ENCODE measurements at places on chromosomes 7 and 10.

GRCh38 chr7:4048336-4048735 lies 633.8 kb upstream of the FOXK1 start:
- DNase-seq: no peak

DNA sequence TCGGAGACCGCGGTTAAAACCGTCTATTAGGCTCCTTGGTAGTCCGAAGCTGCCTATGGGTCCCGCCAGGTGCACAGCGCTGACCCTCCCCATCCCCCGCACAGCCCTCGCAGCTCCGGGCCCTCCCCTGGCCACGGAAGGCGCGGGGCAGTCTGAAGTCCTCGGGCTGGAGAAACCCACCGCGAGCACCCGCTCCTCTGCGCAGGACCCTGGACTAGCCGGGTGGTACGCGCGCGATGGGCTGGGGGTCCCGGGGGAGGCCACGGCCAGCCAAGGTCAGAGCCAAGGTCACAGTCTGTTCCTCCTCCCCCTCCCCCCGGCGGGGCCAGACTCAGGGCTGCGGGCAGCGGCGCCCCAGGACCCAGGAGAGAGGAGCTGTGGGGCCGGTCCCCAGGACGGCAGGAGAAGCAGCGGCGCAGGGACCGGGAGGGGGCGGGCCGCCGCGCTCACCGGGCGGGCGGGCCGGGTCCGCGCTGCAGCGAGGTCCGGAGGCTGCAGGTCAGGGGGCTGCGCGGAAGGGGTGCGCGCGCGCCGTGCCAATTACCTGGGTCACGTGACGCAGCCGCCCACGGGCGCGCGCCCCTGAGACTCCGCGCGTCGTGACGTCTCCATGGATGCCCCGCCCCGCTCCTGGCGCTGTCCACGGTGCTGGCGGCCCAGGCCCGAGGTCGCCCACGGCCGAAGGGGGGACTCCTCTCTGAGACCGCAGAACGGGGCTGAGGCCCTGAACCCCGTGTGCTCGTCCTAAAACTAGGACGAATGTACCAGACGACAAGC lies at the start of gene OGDHL:
TSS of gene OGDHL (minus strand) at position 535 of the 777 bp plus-strand sequence. CDS start 3,731 bp downstream, outside the sequence.
- peak; percentile 52 for DNase-seq

- DNase-seq: no peak
Measured at GRCh38 chr10:69957886-69958555, 94.6 kb upstream of the MACROH2A2 start.

DNA sequence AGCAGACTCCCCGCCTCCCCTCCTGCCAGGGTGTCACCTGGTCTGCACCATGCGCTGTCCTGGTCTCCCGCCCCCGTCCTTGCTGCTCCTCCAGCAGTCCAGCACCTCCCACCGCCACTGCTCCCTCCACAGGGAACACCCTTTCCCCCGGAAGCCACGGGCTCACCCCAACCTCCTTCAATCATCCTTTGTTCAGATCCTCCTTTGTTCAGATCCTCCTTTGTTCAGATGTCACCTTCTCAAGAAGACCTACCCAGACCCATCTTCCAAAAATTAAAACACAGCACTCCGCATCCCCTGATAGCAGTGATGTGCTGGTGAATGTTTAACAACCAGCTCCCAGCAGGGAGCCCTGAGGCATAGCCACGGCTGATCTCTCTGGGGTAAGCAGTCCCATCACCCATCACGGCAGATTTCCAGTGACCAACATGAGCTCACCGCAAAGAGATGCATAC lies 237.7 kb downstream of the USP6NL start:
- no peak for DNase-seq

GRCh38 chr7:149027611-149028345 lies 527 bp downstream of the PDIA4 start:
- no peak for DNase-seq

- DNase-seq: no peak
Measured at GRCh38 chr7:151003572-151003971, 12.8 kb downstream of the NOS3 start.

GRCh38 chr7:8175929-8176369 lies 86.0 kb downstream of the ICA1 start:
- no peak for DNase-seq

GRCh38 chr10:102600816-102601215 lies 43.5 kb upstream of the TRIM8 start:
- no peak for DNase-seq

DNA sequence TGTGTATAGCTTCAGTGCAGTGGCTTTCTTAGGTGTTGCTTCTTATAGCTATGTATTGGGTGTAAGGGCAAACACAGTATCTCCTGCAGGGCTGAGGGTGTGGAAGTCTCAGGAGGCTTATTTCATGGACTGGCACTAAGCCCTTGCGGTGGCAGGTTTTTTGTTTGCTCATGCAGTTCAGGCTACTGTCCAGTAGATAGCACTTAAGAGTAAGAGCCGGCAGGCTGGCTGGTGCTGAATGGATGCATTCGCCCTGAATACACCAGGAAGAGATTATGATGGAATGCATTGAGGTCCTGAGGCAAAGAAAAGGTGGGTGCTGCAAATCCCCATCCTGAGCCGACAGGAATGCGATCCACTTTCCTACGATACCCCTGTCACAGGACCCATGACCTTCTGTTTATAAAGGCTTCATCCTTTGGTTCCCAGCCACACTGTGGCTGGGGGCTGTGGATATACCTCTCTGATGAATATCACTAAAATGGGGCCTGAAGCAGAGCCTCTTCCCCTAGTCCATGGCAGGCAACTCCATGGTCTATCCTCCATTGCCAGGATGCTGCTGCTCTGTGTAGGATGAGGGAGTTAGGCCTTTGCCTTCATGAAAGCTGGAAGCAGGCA lies 44.9 kb downstream of the ANXA8 start:
- DNase-seq: no peak

GRCh38 chr10:77643795-77644468 lies 6.3 kb upstream of the KCNMA1 start:
- DNase-seq: no peak

GRCh38 chr7:14786314-14786895 lies 116.1 kb downstream of the DGKB start:
- DNase-seq: no peak

DNA sequence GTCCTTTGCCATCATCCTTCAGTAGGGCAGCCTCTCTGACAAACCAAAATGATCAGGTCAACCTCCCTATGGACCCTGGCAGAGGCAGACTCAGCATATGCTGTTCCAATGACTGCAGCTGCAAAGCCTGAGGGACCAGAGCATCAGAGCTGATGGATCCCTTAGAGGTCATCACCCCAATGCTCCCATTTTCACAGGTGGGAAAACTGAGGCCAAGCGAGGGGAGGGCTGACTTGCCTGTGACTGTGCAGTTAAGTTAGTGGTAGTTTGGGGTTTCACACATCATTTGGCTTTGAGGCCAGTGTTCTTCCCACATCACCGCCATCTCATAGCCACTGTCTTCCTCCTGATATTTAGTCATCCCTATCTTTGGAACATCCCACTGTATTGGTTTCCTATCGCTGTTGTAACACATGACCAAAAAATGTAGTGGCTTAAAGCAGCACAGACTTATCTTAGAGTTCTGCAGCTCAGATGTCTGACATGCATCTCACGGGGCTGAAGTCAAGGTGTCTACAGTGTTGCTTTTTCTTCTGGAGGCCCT lies 69.3 kb upstream of the PDZD8 start:
- no peak for DNase-seq

DNA sequence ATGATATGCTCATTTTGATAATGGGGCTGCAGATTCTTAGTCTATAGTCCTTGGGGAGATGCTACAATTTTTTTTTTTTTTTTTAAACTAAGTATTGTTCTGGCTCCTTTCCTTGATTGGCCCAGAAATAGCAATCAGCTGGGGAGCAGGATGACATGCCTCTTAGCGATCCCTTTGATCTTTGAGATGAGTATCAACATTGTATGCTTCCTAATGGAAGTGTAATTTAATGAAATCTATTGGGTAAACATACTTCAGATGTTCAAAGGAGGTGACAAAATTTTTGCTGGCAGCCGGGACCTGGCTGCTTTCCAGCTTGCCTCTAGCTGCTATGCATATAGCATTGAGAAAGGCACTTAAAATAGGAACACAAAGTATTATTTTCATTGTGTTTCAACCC lies 43.5 kb downstream of the VTI1A start:
- DNase-seq: no peak

- no peak for DNase-seq
Measured at GRCh38 chr7:98286701-98287485, 5.4 kb downstream of the BRI3 start.

DNA sequence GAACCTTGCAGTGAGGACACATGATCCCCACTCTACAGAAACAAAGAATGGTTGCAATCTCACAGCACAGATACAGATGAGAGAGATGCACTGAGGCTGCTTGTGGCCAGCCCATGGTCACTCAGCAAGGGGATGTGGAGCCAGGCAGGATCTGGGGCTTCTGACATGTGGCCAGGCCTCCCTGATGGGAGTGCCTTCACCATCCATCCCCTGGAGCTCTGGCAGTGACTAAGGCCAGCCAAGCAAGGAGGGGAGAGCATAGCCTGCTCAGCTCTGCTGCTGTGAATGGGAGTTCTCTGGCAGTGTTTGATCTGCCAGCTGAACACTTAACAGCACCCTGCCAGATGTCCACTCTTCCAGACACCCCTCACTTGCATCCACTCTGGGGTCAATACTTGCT lies 19.8 kb downstream of the C10orf71 start:
- DNase-seq: no peak

GRCh38 chr10:43707770-43708169 lies 59.1 kb upstream of the ZNF32 start:
- DNase-seq: no peak

GRCh38 chr7:93941945-93942344 lies 20.4 kb downstream of the GNG11 start:
- no peak for DNase-seq

DNA sequence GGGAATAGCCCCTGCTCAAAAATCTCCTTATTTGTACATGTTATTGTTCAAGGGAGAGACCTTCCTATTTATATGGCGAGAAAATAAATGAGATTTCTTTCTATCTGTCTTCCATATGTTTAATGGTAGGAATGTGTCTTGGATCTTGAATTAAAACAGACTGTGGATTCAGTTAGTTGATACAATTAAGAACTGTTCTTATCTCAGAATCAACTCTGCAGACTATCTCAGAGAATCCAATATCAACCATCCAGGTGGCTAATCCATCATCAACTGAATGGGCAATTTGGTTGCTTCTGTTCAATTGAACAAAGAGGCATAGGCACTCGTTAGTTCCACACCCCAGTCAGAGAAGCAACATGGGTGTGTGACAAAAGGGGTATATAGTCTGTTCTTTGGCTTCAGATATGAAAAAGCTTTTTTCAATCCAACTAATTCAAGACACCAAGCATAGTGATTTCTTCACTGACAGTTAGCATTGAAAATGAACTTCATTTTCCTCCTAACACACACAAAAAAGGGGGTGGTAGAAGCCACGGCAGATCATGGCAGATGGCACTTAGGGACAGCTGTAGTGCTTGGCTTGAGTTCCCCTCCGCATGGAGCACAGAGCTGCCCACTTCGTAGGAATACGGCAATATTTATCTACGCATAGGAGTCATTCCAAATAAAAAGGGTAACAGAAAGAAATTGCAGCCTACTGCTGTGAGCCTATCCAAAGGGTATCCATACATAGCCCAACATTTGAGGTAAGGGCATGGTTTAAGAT lies 135.9 kb downstream of the KIAA1217 start:
- no peak for DNase-seq

- DNase-seq: no peak
Measured at GRCh38 chr7:74364061-74364460, 74.9 kb downstream of the CLIP2 start.

GRCh38 chr10:24824124-24824523 lies 100.4 kb upstream of the ARHGAP21 start:
- DNase-seq: no peak

DNA sequence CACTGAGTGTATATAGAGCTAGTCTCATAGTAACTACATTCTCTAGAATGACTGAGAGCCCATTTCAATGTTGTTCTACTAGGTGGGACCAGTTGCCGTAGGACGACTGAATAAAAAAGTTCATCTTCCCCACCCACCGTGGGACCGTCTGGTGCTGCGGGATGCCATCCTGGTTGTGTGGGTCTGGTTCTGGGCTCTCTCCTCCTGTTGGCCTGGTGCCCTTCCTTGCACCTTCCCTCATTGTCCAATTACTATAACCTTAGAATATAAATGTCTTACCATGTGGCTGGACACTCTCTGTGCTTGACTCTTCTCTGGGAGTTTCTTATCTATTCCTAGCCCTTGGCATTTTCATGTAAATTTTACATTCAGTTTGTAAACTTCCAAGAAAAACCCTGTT lies 344.4 kb downstream of the TCERG1L start:
- no peak for DNase-seq

GRCh38 chr10:111560027-111560426 lies 483.2 kb downstream of the ADRA2A start:
- DNase-seq: no peak

Measured in stimulated activated CD4-positive, alpha-beta T cell treated with anti-CD3 and anti-CD28 coated beads, Interleukin-4, amount 100 ng/mL, for 4 hours (primary cell).